ENCODE measurements at places on chromosomes 2 and 18.

GRCh38 chr2:189153619-189154018, 25.9 kb downstream of the COL5A2 start:
- no peak for DNase-seq

- DNase-seq = no peak
These were observed 184.8 kb upstream of the SP5 start for GRCh38 chr2:170530284-170530745.

GRCh38 chr2:207296265-207296948, 130.7 kb upstream of the KLF7 start:
- no peak for DNase-seq

- no peak for DNase-seq
These were observed 58.9 kb upstream of the ID2 start for GRCh38 chr2:8622924-8623465.

- no peak for DNase-seq
These were observed 286.3 kb downstream of the OSR1 start for GRCh38 chr2:19072161-19072560.

DNA sequence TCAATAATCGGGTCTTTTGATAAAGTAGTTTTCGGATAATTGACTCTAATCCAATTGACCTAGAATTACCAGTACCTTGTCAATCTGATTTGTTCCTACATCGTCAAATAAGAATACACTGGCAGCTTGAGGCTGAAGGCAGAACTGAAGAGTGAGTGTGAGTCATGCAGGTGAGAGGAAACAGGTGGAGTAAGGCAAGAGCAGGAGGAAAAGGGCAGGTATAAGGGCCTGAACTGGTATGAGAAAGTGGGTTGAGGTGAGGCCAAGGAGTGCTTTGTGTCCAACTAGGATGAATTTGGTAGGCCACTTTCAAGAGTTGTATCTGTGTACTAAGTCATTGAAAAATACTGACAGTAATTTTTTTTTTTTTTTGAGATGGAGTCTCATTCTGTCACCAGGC, 186.0 kb downstream of the ZNF385B start:
- no peak for DNase-seq

DNA sequence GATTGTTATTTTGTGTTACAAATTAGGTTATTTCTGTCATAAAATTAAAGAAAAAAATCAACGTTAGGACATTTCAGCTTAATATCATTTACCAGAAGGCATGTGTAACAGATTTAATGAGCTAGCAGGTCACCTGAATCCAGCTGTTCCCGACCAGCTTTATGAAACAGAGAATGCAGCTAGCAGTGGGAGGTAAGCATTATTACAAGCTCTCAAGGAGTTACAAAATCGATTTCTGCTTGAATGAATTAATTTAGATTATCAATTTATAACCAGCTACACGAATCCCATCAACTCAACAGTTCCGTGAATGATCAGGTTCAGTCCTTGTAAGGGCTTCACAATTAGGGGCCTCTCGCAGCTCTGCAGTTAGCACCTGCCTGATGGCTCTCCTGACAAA, 211.9 kb downstream of the PTGR3 start:
- no peak for DNase-seq
